OCI-LY7 (cell line): ENCODE measurements at places on chromosomes 13 and 19.
A peak's percentile ranks its signal among the peaks of the same experiment; 100 is the strongest.

- DNase-seq: no peak
Observed at GRCh38 chr19:55486971-55487923, 989 bp upstream of the SSC5D start.

- DNase-seq: no peak
Observed at GRCh38 chr19:1112268-1113029, 8.7 kb downstream of the GPX4 start.

DNA sequence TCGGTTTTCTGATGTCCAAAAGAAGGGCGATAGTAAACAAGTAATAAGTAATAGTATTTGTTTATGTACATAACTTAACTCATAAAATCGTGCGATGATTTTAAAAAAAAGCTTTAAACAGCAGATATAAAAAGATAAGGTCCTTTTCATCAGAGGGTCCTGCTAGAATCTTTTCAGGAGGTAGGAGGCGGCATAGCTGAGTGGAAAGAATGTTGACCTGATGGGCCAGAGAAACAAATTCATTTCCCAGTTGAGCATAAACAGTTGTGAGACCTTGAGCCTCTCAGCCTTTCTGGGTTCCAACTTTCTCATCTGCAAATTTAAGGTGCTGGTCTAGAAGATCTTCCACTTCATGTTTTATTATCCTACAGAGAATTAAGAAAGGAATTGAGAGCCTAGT, 173.5 kb downstream of the LACC1 start:
- DNase-seq: no peak

- peak; percentile 29 for DNase-seq
Observed at GRCh38 chr19:45428384-45429231, 4.9 kb upstream of the ERCC1 start.

- no peak for DNase-seq
Observed at GRCh38 chr13:98484289-98485219, 92.4 kb downstream of the STK24 start.

DNA sequence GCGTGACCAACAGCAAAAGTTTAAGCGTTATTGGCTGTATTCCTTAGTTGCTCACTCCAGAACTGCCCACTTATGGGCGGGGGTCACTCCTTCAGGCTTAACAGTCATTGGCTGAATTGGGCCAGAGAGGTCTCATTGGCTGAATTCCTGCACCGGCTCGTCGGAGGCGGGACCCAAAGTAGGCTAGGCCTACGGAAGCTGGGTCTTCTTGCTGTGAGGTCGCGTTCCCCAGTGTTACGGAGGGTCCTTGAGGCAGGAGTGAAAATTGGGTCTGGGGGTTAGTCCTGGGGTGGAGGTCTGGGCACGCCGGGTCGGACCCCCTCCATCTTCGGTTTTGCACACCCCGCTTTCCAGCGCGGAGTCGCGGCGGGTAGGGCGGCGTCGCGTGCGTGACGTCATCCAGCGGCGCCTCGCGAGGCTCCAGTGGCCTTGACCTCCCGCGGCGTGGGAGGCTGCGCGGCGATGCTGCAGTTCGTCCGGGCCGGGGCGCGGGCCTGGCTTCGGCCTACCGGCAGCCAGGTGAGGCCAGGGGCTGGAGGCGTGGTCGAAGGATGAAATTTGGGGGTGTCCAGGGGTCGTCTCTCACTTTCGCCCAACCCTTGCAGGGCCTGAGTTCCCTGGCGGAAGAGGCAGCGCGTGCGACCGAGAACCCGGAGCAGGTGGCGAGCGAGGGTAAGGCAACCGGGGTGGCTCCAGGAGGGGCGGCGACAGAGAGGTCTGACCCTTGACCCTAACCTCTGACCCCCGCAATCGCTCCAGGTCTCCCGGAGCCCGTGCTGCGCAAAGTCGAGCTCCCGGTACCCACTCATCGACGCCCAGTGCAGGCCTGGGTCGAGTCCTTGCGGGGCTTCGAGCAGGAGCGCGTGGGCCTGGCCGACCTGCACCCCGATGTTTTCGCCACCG, at the start of gene MRPL4:
Gene MRPL4, plus strand, starts transcription at position 423 of the 903 bp plus-strand sequence. Its CDS starts 40 bp downstream, at position 463.
- peak; percentile 99 for DNase-seq

DNA sequence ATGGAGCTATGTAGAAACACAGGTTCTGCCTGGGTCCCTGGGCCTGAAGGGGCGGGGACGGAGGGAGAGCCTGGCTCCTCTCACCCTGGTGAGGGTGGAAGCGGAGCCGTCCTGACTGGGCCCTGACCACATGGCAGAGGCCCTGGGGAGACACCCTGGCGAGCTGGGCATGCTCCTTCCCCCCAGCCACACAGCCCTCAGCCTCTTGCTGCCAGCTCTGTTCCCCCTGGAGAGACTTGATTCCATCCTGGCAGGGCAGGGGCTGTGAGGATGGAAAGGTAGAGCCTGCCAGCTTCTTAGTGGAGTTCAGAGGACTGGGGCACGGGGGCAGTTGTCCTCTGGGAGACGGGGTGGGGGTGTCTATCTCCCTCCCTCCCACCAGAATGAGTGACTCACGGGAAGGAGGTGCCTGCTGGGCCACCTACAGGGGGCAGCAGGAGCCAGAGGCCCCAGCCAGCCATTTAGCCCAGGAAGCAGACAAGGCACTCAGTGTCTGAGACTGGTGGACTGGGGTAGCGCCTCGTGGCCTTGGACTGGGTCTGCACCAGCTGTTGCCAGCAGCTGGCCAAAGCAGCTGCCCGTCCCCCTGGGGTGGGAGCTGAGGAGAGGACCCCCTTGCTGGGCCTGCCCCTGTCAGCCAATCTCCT, 22.8 kb upstream of the RNF17 start:
- peak; percentile 14 for DNase-seq

DNA sequence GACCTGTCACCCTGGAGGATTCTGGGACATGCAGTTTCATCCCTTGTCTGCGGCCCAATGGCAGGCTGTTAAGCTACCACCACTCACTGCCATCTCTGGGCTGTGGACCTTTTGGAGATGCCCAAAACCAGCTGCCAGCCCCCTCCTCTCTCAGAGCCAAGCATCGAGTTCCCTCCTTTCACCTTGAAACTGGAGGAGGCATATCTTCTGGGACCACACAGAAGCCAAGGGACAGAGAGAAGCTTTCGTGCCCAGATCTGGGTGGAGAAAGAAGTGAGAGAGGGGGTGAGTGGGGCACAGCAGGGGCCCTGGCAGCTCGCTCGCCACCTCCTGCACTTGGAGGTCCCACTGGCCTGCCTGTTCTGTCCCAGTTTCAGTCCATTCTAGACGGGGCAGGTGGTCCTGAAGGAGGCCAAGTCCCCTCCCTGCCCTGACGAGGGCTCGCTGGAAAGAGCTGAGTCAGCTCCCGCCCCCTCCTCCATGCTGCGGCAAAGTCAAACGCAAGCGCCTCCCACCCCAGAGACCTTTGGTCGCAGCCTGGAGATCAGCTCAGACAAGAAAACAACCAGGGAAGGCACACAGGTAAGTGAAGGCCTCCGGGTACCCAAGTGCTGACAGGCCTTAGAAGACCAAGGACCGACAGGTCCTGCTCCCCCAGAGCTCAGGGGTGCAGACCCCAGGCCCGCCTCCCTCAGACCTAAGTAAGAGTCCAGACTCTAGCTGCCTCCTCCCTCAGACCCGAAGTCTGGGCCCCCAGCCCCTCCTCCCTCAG, 3.8 kb downstream of the BCAT2 start:
- peak; percentile 73 for DNase-seq

GRCh38 chr13:24267274-24267673, 42.1 kb upstream of the C1QTNF9 start:
- no peak for DNase-seq

DNA sequence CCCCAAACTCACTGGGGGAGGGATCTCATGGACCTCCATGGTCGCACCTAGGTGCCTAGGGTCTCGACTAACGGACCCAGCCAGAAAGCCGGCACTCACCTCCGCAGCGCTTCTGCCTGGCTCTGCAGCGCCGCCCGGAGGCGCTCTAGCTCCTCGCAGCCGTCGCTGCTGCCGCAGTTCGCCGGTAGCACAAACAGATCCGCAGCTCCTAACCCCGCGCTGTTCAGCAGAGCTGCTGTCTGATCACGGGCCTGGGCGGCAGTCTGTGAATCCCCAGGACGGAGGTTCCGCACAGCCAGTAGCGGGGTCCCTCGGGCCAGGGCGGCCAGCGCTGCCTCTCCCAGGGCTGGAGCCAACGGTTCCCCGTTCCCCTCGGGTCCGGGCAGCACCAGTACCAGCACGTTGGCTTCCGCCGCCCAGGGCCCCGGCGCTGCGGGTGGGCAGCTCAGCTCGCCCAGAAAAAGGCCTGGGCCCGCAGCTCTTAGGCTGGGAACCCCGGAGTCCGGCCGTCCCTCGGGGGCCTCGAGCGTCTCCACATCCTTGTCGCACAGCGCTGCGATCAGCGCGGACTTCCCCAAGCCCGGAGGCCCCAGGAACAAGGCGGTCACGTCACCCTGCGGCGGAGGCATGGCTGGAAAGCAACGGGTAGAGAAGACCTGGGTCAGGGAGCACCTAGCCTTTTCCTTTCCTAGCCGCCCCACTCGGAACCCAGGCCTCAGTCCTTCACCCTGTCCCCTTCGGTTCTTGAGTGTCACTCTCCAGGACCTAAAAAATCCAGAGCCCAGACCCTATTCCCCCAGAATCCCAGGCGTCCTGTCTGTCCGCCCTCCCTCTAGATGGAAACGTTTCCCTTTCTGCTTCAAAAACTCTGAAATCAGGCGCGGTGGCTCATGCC, 977 bp downstream of the IRGQ start:
- peak; percentile 81 for DNase-seq

- no peak for DNase-seq
Observed at GRCh38 chr19:23415561-23416191, 20.4 kb upstream of the ZNF91 start.

DNA sequence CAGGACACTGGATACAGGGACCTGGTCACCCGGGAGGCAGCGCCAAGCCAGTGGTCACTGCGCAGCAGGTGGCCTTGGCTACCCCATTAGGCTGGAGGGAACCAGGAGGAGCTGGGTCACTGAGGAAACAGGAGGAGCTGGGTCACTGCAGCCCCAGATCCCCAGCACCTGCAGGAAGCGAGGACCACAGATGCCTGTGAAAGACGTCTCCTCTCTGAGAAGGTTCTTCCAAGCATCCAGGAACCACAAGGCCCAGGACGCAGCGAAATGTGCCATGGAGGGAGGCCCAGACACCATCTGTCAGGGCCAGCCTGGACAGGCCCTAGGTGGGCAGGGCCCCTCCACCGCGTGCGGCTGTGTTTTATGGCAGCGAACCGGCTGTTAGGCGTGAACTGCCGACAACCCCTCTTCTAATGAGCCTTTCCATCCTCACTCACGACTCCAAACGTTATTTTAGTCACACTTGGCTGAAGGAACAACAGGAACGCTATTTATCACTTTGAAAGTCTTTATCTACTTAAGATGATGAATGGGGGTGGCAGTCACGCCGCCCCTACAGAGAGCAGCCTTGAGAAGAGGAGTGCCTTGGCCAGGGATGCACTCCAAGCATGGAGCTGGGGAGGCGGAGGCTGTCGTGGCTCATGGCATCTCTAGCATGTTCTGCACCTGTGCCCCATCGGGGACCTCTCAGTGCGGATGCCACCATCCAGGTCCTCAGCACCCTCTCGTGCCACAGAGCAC, 53.3 kb downstream of the CEBPG start:
- no peak for DNase-seq

DNA sequence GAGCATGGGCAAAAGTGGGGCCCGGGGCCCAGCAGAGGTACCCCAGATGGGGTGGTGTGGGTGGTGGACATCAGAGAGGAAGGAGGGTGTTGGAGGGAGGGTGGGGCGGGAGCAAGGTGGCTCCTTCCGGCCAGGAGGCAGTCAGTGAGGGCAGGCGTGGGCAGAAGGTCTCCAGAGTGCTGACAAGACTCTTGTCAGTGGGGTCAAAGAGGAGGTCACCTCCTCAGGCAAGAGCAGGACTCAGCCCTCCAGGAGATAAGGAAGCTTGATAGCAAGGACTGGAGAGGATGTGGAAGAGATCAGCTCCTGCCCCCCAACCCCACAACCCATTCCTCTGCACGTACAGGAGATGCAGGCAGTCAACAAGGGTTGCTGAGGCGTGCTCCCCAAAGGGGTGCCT, 9.8 kb downstream of the GJA3 start:
- no peak for DNase-seq

DNA sequence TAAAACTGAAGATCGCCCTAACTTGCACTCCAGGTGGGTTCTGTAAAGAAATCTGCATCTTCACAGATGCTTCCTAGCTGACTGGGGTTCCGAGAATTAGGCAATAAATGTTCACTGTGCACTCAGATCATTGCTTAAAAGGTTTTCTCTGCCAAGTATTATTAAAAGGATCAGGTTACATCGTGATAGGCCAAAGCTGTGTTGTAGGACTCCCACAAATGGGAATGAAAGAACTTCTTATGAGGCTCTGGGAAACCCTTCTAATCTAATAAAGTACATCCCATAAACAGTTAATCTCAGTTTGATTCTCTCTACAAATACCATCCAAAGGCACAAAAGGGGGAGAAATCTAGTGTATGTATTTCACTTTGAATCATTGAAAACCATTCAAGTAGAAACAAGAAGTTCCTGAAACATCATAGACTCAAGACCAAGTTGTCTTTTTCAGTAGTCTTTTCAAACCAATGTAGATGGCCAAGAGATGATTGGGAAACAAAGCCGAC, 7.1 kb upstream of the POU4F1 start:
- DNase-seq: no peak

DNA sequence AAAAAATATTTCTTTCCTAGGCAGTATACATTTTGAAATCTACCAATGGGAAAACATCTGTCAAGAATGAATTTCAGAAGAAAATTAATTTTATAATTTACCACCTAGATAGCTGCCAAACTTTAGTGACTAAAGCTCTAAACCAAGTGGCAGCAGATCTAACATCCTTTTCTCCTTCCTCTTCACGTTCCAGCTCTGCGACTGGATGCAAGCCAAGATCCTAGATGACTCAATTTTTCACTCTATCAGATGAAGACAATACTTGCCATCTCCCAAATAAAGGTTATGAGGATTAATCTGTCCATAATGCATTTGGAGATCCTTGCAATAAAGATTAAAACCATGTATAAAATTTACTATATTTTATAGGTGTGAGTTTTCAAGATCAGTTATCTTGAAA, 66.7 kb upstream of the MIR17HG start:
- no peak for DNase-seq

DNA sequence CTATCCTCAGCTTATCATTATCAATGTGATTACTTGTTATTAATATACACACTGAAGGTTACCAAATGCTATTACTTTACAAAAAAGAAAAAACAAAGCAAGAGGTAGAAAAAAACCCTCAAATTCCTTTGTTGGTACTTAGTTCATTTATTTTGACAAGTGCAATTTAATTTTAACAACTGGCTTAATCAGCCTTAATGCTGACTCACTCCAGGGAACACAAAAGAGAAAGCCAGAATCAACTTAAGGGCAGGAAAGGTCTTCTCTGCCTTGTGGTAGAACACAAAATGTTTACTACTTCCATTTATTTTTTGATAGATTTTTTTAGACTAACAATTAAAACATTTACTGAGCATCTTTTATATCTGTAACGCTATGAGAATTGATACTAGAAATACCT, 417.1 kb downstream of the PCDH17 start:
- DNase-seq: no peak

GRCh38 chr19:18269070-18269723, 5.1 kb downstream of the IQCN start:
- no peak for DNase-seq

GRCh38 chr13:112986946-112987681, 18.1 kb downstream of the MCF2L start:
- DNase-seq: no peak

GRCh38 chr19:48965806-48966540, 864 bp downstream of the FTL start:
- DNase-seq: peak; percentile 93

GRCh38 chr19:10295847-10296591, 6.3 kb downstream of the ICAM5 start:
- DNase-seq: no peak
